Osteoblast (primary cell): ENCODE measurements at places on chromosomes 2 and 18. TPM values are rescaled to one million over a fixed set of nuclear protein-coding genes. Genes with fewer than 3 reads are reported as not detected.

SCYGR6 gene
- not detected in 2 replicates for total RNA-seq

ARHGEF33 gene
- total RNA-seq: 0.29 and 0.72 TPM in 2 replicates

SLC16A14 gene
- under 0.01 and 0.29 TPM in 2 replicates for total RNA-seq

GRCh38 chr2:18552351-18553077, 7.9 kb downstream of the RDH14 start:
- H3K4me1 ChIP-seq: peaks cover 24% of the 10 kb centered on the region
- no peak for DNase-seq
- H3K27me3 ChIP-seq: no peaks in the 10 kb centered on the region

DNA sequence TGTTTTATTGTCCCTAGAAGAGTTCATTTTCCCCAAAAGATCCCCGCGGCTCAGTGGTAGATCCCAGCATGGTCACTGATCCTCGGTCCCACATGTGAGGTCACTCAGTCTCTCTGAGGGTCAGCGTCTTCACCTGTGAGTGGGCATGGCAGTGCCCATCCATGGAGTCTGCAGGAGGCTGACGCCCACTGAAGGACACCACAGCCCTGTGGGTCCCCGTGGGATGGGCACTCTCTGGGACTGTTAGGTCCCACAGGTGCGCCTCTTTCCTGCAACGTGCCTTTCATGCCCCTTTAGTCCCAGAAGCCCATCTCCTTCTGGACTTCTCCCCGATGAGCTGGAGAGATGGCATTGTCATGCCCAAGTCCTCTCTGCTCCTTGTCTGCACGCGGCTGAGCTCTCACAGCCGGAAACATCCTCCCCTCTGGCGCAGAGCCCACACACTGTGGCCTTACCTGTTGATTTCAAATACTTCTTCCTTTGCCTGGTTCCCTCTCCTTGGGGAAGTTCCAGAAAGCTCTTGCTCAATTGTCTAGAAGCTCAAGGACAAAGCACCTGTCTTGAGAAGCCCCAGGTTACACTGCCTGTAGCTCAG, 75.9 kb downstream of the PTGR3 start:
- H3K27ac ChIP-seq: no peak overlapping the region
- peaks cover 18% of the 10 kb centered on the region for H3K4me1 ChIP-seq
- peaks cover 24% of the 10 kb centered on the region for H3K27me3 ChIP-seq
- H3K36me3 ChIP-seq: no peaks in the 10 kb centered on the region
- DNase-seq: peak; percentile 51

DNA sequence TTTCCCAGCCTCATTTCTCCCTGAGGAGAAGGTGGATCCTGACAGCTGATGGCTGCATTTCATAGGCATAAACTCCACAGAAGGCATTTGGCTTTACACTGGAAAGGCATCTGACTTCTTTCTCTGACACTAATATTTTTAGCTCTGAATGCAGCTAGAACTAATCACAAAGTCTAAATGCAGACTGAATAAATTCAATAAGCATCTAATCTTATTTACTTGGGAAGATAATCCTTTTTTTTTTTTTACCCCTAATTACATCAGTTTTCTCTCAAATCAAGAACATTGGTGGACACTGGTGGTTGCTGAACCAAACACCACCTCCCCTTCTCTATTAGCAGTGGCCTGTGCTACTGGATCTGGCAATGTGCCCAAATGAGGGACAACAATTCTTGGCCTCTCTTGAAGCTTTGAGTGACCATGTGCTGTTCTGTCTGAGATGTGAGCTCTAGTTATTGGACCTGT, 50.9 kb upstream of the CD226 start:
- no peaks in the 10 kb centered on the region for H3K36me3 ChIP-seq
- H3K27me3 ChIP-seq: no peaks in the 10 kb centered on the region
- H3K4me3 ChIP-seq: no peak overlapping the region
- DNase-seq: no peak
- no peaks in the 10 kb centered on the region for H3K4me1 ChIP-seq

- H3K36me3 ChIP-seq: no peaks in the 10 kb centered on the region
- no peaks in the 10 kb centered on the region for H3K27me3 ChIP-seq
- no peak overlapping the region for H3K27ac ChIP-seq
- peak; percentile 80 for DNase-seq
- peaks cover 9% of the 10 kb centered on the region for H3K4me1 ChIP-seq
Measured at GRCh38 chr18:48878471-48878870, 72.3 kb downstream of the SMAD7 start.

GRCh38 chr2:174771631-174772471, 7.6 kb upstream of the CHRNA1 start:
- peak; percentile 92 for DNase-seq
- peaks cover 24% of the 10 kb centered on the region for H3K4me1 ChIP-seq
- no peaks in the 10 kb centered on the region for H3K36me3 ChIP-seq

DNA sequence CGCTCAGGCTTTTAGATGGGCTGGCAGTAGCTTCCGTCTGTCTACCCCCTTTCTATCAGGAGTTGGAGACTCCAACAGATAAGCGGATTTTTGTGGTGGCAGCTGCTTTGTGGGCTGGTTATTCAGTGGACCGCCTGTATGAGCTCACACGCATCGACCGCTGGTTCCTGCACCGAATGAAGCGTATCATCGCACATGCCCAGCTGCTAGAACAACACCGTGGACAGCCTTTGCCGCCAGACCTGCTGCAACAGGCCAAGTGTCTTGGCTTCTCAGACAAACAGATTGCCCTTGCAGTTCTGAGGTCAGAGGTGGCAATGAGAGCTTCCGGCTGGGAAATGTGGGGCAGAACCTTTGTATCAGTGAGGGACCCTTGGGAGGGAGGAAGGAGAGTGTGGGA, 14.8 kb downstream of the CAD start:
- no peak overlapping the region for H3K4me3 ChIP-seq
- H3K27me3 ChIP-seq: no peaks in the 10 kb centered on the region
- H3K4me1 ChIP-seq: no peaks in the 10 kb centered on the region
- H3K36me3 ChIP-seq: peaks cover 88% of the 10 kb centered on the region

DNA sequence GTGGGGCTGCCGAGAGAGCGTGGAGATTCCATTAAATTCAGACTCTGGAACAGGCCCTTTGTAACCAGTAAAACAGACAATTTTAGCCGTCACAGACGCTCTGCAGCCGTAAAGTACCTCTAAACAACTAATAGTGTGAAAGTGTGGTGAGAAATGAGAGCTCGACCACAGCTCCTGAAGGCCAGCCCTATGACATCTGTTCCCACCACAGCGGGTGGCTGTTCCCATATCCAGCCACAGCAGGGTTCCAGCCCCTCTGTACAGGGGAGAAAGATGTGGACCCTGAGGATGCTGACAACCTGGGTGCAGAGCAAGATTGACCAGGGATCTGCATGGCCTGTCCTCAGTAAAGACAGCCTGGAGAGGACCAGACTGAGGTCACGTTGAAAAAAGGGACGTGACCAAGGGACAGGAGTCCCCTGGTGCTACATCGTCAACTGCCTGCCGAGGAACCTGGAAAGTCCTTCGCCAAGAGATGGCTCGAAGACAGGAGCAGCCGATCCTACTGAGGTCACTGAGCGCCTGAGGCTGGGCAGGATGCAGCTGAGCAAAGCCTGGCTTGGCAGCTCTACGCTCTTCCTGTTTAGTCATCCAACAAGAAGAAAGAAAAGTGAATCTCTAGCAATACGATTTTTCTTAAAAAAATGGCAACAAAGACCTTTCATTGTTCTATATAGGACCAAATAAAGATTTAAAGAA, 831.7 kb downstream of the RNF144A start:
- H3K27me3 ChIP-seq: no peaks in the 10 kb centered on the region
- no peaks in the 10 kb centered on the region for H3K4me1 ChIP-seq
- no peak overlapping the region for H3K4me3 ChIP-seq
